HFFc6 (cell line): ENCODE measurements at places on chromosomes 3 and 15. TPM values are rescaled to one million over a fixed set of nuclear protein-coding genes. Genes with fewer than 3 reads are reported as not detected.

GRCh38 chr3:175484666-175485065 lies 625.5 kb downstream of the NAALADL2 start:
- no peak for DNase-seq

The FAM3D gene
- total RNA-seq, result not detected in 3 replicates

GRCh38 chr3:151879679-151880415 lies 6.4 kb downstream of the SUCNR1 start:
- no peak for DNase-seq

GRCh38 chr3:154301561-154301960 lies 22.7 kb downstream of the DHX36 start:
- DNase-seq, result no peak

- peak; percentile 1 for DNase-seq
Measured at GRCh38 chr15:83613714-83614113, 40.2 kb upstream of the ADAMTSL3 start.

DNA sequence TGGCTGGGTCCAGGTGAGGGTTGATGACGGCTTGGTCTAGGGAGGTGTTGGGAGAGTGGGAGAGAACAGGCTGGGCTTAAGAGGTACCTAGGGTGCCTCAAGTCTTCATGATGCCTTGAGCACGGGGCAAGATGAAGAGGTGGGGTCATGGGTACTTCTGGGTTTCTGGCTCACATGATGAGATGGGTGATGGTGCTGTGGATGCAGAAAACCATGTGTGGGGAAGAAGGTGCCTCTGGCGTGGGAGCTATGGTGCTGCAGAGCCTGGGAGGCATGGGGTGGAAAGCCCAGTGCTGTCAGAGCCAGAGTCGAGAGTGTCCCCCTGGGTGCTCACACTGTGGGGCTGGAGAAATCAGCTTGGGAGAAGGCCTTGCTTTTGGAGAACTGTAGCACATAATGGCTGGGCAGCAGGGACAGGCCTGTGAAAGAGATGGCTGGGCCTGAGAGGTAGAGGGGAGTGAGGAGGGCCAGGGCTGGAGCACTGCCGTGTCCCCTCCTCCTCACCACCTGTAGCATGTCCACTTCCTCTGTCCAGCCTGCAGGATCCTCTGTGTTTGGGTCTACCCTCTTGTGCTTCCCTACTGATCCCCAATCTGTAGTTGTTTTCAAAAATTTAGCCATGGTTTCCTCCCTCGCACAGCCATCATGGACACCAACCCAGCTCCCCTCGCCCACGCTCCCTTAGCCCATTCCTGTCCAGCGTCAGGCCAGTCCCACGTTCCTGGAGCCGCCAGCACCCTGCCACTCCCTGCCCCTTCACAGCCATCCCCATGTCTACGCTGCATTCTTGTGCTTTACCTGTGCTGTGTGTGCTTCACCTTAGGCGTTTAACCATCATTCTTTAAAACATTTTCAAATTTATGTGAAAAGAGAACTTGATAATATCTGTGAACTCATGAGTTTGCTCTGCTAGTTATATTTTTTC lies 132.0 kb downstream of the EEFSEC start:
- no peak for DNase-seq

DNA sequence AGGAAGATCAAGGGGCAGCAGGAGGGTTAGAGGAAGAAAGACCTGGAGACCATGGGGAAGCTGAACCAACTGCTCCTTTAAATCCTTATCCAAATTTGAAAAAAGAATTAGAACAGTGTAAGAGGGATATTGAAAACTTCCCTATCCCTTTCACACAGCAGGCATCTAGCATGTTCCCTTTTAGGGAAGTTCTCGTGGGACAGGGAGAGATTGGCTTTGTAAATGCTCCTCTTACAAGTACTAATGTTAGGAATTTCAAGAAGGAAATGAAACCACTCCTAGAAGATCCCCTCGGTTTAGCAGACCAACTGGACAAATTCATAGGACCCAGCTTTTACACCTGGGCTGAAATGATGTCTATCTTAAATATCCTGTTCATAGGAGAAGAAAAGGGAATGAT lies 41.5 kb downstream of the PPCDC start:
- no peak for DNase-seq

The WDR93 gene
- 0.12 TPM in 1 of 3 replicates, not detected in the others for total RNA-seq

GRCh38 chr15:67076147-67076843 lies 10.9 kb downstream of the SMAD3 start:
- DNase-seq, result peak; percentile 64

DNA sequence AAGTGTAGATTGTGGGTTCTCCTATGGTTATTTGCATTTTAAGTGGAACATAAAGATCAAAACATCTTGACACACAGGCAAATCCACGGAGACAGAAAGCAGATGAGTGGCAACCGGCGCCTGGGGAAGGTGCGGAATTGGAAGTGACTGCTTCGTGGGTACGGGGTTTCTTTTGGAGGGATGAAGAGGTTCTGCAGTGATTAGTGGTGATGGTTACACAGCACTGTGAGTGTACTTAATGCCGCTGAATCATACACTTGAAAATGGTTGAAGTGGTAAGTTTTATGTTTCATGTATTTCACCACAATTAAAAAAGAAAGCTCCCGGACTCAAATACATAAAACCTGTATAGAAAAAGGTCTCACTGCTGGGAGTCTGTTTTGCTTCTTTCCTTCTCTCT lies 18.5 kb upstream of the VPS33B start:
- no peak for DNase-seq

The MON1A gene
- total RNA-seq, result 17.9 to 21.8 TPM (median 18.3 TPM) in 3 replicates

The GNAT1 gene
- total RNA-seq, result not detected in 3 replicates

DNA sequence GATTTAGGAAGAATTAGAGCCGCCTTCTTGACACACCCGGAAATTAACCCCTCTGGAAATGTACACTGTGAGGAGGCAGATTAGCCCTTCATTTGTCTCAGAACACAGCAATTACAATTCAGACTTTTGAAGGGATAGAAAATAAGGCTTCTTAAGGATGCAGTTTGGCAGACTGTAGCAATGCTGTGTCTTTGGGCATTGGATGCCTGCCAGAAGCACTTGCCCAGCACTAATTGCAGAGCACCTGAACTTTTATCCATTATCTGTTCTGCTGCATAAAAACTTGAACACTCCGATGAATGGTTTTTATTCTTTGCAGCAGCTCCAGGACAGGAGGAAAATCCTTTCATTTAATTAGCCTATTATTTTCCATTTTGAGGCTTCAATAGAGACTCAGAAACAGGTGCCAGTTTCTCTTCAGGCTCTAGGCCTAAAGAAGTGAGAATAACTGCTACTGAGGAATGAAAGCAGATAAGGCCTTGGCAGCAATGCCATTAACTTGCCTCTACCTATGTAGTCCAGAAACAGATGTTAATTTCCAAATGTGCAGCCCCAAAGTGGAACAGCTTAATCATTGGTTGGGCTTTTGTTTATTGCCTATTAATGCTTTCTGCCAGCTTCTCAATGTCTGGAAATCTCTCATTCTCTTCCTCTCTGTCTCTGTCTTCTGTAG lies 418.5 kb downstream of the NSUN3 start:
- no peak for DNase-seq

DNA sequence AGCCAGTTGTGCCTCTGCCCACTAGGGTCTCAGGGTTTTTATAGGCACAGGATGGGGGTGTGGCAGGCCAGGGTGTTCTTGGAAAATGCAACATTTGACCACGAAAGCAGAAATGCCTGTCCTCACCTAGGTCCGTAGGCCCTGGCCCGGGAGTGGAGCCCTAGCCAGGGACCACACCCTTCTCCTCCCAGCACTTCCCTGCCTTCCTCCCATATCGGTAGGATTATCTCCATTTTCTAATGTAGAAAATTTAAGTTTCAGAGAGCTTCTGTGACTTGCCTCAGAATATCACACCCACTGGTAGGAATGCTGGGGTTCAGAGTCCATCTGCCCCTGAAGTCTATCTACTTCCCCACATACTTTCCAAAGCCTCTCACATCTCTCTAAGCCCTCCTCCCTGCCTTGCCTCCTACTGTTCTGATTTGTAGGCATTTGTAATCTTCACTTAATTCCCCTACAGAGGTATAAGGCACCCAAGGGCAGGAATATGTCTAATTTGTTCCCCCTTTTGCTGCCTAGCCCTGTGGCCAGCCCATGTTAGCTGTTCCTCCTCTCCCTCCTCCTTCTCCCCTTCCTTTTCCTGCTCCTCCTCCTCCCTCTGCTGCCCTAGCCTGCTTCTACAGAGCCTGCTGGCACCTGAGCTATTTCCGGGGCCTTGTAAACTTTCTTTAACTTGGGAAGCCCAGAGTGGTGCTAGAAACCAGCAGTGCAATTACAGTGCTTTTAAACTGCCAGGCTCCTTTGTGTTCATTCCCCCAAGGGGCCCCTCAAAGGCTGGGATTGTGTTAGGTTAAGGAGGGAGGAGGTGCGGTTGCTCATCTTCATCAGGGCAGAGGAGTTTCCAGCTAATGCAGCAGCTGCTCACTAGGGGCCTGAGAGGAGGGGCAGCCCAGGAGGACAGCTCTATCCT lies 71.1 kb downstream of the MRPL46 start:
- DNase-seq, result no peak

- DNase-seq, result peak; percentile 69
Measured at GRCh38 chr3:57805674-57806073, 49.6 kb downstream of the SLMAP start.

DNA sequence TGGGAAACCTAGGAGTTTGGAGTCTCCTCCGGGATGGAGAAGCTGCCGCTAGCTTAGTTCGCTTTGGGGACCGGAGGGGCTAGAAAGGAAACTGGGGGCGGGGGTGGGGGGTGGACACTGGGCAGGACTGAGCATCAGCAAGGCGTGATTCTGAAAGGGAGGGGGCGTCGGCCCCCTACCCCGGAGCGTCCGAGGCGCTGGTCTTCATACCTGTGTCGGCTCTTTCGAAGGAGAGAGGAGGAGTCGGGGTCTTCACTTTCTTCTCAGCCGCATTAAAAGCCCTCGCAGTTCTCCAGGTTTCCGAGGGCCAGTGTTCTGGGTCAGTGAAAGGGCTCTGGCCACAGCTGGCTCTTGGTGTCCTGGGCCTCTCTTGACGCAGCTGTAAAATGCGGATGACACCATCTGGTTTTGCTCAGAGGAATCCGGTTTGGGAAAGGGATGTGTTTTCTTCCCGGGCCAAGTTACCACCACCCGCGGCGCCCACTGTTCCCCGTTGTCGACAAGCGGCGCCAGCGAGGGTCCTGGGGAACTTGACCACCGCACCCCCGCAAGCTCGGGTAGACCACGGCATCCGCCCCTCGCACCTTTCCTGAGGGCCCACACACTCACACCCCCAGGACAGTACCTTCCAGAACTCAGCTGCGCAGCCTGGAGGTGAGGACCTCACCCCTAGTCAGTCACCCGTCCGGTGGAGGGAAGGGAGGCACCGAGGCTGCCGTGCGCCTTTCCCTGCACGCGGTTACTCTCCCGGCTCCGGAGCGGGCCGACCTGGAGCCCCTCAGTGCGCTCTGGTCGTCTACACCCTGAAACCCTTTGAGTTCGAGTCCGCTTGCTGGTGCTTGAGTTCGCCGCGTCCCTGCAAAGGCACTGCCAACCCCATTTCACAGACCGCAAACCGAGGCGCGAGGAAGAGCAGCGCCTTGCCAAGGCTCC lies 660 bp downstream of the CCK start:
- no peak for DNase-seq

The LRRC34 gene
- total RNA-seq, result 0.44 and 1.1 TPM in 2 replicates

- DNase-seq, result no peak
Measured at GRCh38 chr15:65766422-65767263, 25.4 kb downstream of the DENND4A start.

DNA sequence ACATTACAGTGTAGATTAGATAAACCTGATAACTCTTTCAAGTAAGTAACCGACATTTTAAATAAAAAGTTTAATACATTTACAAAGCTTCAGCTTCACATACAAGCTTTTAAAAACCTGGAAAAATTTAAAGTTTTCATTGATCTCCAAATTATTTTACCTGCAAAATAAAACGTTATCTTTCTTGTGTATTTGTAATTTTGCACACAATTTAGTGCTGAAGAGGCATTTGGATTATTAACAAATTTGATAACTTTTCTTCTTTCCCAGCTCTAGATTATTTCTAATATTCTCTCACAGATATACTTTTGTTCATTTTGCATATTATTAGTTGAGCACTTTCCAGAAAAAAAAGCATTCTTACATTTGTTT lies 24.2 kb upstream of the MBNL1 start:
- DNase-seq, result no peak
